ENCODE measurements at places on chromosomes 2 and 18. TPM values are rescaled to one million over a fixed set of nuclear protein-coding genes. Genes with fewer than 3 reads are reported as not detected.

- no peak for DNase-seq
Observed at GRCh38 chr2:236164925-236165841, 3.0 kb downstream of the GBX2 start.

DNA sequence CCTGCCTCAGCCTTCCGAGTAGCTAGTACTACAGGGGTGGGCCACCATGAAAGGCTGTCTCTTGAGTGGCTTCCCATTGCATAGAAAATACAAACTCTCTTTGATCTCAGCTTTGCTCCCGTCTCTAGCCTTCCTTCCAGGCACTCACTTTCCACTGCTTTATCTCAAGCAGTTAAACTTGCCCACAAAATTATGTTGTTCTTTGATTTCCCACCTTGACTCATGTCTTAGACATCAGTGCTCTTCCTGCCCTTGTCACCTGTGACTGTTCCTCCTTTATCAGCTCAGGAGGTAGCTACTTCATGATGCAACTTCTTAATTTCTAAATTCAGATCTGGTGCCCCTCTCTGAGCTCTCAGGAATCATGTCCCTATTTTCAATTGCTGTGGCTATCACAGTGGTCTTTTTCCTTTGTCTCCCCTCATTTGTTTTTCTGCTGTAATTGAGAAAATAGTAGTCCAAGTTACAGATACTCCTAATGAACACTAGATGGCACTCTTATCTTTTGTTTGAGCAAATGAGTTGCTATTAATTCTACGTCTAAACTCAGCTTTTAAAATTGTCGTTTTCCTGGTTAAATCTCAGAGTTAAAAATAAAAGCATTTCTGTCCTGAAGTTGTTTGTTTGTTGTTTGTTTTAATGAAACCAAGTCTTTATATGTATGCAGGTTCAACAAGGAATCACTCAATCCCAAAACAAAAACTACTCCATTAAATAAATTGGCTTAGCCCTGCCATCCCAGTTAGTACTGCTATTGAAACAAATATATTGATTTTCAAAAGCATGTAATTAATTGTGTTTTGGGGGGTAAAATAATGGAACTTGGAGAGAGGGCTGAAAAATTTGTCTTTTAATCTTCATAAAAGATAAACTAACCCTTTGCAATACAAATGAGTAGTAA is 46.9 kb upstream of the GREB1L start:
- no peak for DNase-seq

DNA sequence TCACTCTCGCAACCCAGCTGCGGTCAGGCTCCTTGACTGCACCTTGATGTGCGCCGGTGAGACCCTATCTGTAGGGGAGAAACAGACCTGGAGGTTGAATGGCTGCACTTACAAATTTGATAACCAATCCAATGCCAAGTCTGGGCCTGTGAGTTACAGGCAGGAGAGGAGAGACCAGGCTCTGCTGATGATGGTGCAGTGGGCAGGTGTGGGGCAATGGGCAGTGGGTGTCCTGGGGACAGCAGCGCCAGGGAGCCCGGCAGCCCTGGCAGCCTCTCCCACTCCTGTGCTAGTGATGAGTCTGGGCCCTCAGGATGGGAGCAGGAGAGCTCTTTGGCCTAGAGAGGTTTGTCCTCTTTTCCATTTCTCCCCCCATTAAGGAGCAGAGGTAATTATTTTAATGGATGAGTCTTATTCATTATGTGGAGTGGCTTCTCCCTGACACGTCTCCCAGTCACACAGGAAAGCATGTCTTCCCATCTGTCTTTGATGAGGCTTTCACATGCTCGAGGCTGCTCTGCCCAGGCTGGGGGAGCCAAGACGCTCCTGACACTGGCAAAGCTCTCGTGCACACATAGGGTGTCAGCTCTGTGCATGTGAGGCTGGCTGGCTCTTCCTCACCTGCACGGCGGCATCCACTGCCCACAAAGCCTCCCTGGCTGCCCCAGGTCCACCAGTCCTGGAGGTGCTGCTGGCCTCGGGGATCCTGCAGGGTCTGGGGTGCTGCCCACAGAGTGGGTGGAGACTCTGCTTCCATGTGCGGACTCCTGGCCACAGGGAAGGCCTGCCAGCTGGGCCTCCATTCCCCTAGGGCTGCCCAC is 10.0 kb upstream of the ALLC start:
- DNase-seq, result no peak

GRCh38 chr2:129702416-129703176 is 276.9 kb upstream of the RAB6C start:
- peak; percentile 55 for DNase-seq

OR6B2 gene
- not detected for total RNA-seq

- no peak for DNase-seq
Observed at GRCh38 chr2:234142530-234142929, 92.0 kb downstream of the SPP2 start.

SCYGR4 gene
- total RNA-seq, result not detected

DNA sequence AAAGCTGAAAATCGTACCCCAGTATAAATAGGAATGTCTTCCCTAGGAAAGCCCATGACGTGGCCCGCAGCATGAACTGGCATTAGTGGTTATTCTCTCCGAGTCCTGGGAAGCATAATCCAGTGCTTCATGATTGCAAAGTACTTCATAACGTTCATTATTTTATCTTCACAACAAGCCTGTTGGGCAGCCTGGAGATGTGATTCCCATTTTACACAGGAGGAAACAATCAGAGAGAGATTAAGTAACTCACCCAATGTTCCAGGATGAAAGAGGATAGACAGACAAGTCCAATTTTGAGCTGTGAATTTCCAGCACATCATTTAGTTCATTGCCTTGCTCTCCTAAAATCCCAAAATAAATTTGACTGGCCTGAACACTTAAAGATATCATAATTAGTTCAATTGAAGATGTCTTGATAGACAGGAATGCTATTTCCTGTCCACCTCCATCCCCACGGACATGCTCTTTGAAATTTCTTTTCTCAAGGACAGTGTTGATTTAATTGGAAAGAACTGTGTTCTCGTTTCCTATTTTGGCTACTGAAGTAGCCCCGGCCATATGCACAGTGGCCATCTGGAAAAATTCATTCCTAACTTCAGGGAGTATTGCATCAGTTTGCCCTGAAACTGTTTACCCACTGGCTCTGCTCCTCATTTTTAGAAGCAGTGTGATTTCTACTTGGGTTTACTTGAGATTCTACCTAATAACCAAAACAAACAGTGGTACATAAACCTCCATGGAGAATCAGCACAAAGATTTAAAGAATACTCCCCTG is 93.9 kb downstream of the VWC2L start:
- DNase-seq, result no peak
